Mucosa of descending colon (tissue), 3 donors: ENCODE measurements at places on chromosomes 7 and 10. TPM values are rescaled to one million over a fixed set of nuclear protein-coding genes. Genes with fewer than 3 reads are reported as not detected.

- no peak for DNase-seq
Observed at GRCh38 chr10:126191192-126191591, 197.1 kb downstream of the ADAM12 start.

- DNase-seq: peak; percentile 19
Observed at GRCh38 chr7:110803602-110804143, 287.3 kb upstream of the LRRN3 start.

DNA sequence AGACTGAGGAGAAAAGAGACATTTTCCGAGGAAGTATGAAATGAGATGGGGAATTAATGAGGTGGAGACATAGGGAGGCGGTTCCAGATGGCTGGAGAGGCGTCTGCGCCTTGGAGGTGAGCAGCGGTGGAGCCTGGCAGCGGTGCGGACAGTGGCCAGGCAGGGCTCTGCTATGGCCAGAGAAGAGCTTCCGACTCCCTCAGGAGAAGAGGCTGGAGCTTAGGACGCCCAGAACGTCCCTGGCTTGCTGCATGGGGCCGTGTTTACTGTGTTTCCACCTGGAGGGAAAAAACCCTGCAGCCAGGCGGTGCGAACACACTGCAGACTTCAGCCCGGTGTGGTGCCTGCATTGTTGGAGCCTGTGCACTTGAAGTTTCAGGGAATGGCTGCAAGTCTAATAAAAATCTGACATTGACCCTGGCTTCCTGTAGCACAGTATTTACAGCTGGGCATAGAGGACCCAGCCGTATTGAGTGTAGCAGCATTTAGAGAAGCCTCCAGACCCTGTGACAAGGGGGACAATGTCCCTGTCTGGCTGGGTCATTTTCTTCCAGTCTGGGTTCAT, 447.1 kb upstream of the MKI67 start:
- DNase-seq: no peak

GRCh38 chr10:124347956-124348355, 70.8 kb downstream of the OAT start:
- DNase-seq: no peak

DNA sequence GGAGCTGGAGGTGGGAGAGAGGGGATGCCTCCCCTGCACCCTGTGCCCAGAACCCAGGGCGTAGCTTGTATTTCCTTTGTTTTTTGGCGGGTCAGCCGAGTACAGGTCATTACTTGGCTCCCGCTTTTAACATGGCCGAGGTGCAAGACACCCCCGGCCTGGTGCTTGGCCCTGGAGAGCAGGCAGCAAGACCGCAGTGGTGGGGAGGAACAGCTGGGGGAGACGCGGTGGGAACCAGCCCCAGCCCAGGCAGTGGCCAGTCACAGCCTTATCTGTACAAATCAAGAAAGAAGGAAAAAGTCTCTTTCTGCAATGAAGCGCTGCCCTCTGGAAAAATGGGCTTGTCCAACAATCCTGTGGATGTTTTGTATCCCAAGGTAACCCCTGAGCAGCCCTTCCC, 99.1 kb downstream of the TAX1BP1 start:
- DNase-seq: no peak

AKR1C3 gene
- total RNA-seq: 308 TPM

PNLIPRP1 gene
- not detected for total RNA-seq

HOXA3 gene
- total RNA-seq: 20.5 TPM

SPDYE6 gene
- total RNA-seq: not detected

C10orf53 gene
- total RNA-seq: not detected

C10orf90 gene
- total RNA-seq: not detected
